Thoracic aorta (tissue), 2 donors: ENCODE measurements at places on chromosomes 1 and 21.
A peak's percentile ranks its signal among the peaks of the same experiment; 100 is the strongest.

DNA sequence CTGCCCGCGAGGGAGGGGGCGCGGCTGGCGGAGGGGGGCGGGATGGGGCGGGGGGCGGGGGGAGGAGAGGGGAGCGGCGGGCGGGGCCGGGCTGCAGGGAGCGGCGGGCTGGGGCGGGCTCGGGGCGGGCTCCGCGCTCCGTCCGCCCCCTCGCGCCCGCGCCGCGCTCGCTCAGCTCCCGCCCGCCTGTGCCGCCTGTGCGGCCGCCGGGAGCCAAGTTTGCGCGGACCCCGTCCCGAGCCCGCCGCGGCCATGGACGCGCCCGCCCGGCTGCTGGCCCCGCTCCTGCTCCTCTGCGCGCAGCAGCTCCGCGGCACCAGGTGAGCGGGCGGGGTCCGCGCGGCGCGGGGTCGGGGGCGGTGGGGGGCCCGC lies at the start of gene GABRD:
Gene GABRD, plus strand, starts transcription at position 174 of the 372 bp plus-strand sequence. Its CDS starts 79 bp downstream, at position 253.
- no peak for DNase-seq

DNA sequence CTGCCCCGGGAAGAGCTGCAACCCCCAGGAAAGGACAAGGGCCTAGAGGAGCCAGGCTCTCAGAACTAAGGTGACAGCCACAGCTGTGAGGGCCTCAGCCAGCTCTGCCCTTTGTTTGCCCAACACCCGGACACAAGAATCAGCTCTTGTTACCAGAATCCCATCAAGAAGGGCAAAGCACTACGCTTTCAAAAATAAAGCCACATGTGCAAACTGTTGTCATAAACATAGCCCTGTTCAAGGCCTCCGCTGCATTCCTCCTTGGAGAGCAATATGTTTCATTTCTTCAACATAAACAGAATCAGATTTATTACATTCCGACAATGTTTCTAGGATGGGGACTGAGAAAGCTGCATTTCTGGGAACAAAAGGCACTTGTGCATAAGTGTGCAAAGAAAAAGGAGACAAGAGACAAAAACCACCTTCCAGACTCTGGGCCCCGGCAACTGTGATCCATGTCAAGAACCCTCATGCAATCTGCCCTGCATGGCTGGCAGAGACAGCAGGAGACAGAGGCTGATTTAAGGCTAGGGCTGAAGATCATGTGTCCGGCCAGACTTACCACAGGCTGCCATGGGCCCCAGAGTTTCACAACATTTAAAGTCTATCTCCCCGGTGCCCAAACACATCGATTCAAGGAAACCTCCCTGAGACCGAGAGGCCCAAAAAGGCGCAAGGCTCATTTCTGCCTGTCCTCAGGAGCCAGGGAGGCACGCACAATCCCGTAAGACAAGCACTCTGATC lies 71.0 kb downstream of the SSBP3 start:
- DNase-seq: no peak

DNA sequence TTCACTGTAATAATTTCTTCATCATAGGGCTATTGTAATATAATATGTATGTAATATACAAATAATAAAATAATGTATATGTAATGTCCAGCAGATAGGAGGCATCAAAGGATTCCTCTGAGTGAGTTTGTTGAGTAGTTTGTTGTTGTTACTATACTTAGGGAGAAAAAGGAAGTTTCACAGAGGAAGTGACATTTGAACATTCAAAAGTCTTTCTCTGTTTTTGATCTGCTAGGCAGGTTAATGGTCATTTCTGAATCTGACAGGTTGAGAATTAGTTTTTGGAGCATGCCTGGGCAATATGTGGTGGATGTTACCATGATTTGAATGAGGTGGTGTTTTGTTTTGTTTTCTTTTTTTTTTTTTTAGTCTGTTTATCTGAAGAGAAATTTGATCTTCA lies 102.1 kb downstream of the NRDC start:
- DNase-seq: no peak

- DNase-seq: no peak
Measured at GRCh38 chr1:112030157-112030556, 40.7 kb upstream of the KCND3 start.

DNA sequence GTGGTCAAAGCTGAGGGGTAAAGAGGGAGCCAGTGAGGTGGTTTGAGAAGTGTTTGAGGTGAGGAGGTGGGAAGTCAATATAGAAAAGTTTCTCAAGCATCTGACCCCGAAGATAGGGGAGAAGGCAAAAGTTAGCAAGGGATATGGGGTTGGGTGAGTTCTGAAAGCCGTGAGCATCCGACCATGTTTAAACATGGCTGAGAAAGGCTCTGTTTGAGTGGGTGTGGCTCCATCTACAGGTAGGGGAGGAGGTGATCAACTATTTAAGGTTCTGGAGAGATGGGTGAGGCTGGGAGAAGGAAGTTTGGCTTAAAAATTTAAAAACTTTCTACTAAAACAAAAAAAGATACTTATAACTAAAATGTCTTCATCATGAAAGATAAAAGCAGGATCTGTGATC lies 273.8 kb downstream of the KCNJ6 start:
- no peak for DNase-seq

DNA sequence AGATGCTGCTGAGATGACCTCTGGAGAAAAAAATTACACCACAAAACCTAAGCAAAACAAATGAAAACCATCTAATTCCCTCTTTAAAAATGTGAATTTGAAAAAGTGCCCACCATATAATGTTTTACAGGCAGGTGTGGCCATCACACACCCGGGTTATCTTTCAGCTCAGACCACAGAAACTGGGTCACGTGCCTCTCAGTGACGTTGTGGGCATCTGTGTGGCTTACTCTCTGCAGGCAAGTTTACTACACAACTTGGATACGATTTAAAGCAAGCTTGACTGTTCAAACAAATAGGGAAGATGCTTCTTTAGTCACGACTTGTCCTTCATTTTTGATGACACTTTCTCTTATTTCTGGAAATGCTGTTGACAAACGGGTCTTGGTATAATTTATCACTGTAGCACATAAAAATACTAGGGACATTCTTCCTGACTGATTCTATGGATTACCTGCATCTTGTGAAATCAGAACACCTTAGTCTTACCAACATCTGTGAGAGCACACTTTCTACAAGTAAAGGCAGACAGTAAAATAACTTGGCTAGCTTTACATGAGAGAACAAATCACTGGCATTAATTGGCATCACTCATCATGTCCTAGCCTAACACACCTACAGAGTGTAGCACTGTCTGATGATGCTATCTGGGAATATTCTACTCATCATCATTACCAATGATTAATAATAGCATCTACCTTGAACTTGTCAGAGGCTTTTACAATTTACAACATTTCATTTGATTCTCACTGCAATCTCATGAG lies 89.3 kb upstream of the EDEM3 start:
- no peak for DNase-seq

GRCh38 chr1:226627050-226627755 lies 78.6 kb downstream of the STUM start:
- DNase-seq: no peak

GRCh38 chr21:35190201-35190701 lies 141.1 kb upstream of the RUNX1 start:
- DNase-seq: no peak

GRCh38 chr1:195761104-195761503 lies 847.1 kb downstream of the KCNT2 start:
- DNase-seq: no peak

- DNase-seq: no peak
Measured at GRCh38 chr1:74811436-74812179, 78.7 kb downstream of the TYW3 start.

DNA sequence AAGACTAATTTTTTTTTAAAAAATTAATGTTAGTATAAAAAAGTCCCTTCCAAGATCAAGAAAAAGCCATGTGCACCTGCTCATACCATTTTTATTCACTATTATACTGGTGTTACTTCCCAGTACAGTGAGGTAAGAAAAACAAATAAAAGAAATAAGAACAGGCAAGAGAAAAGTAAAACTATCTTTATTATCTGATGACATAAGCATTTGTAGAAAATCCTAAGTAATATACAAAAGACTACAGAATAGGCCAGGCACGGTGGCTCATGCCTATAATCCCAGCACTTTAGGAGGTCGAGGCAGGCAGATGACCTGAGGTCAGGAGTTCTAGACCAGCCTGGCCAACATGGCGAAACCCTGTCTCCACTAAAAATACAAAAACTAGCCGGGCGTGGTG lies 65.3 kb downstream of the SRSF11 start:
- no peak for DNase-seq

DNA sequence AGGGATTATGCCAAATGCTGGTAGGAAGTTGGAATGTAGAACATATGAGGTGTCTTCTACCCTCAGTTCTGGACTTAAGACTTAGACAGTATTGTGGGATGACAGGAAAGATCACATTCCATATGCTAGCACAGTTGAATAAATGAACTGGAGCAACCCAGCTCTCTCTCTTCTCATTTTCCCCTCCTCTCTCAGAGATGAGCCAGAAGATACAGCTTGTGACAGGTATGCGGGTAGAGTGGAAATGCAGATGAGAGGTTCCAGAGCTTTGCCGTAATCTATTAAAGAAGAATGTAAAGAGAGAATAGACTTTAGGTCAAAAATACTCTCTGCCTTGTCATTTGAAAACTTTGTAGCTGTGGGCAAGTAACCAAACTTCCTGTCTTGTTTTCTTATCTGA lies 32.5 kb upstream of the HMCN1 start:
- no peak for DNase-seq

DNA sequence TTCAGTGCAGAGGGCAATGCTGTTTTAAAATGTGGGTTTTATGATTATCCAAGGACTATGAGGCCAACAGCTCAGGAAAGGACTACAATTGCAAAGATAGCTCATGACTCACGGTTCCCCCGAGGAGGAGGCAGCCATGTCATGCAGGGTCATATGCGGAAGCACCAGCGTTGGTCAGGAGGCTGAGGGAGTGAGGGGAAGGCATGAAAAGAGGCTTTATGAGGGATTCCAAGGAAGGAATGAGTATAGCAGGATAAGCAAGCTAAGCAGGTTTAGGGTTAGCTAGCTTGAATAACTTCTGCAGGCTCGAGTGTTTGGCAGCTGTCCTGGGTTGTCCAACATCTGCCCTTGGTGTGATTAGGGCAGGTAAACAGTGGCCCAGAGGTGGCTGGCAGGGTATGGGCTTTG lies 495.1 kb downstream of the SETD4 start:
- DNase-seq: peak; percentile 22

GRCh38 chr1:60224523-60224922 lies 151.0 kb upstream of the C1orf87 start:
- DNase-seq: no peak

DNA sequence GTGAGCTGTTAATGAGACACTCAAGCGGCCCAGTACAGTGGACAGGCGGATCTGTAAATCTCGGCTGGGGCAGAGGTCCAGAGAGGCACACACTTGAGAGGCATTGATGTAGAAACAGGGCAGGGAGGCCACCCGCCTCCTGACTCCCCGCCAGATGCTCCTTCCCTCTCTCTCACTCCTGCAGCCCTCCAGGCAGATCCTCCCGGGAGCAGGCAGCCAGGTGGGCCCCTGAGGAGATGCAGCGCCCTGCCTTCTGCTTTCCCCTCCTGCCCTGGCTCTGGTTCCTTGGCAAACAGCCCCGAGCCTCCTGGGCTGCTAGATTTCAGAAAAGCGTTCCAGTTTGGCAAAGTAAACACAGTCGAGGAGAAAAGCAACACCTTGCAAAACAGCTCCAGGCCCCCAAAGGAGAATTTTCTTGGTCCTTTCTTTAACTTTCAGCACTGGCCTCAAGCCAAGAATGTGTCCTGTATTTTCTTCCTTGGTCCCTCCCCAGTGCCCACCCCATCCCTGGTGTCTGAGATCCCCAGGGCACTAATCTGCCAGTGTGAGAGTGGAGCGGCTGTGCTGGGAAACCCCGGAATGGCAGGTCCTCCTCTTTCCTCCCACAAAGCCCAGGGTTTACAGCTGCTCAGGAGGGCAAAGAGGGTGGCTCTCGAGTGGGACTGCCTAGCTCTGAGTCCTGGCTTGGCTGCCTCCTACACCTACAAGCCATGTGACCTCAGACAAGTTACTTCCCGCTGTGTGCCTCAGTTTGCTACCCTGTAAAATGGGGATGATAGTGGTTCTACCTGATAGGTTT lies 29.4 kb upstream of the IFNLR1 start:
- no peak for DNase-seq

DNA sequence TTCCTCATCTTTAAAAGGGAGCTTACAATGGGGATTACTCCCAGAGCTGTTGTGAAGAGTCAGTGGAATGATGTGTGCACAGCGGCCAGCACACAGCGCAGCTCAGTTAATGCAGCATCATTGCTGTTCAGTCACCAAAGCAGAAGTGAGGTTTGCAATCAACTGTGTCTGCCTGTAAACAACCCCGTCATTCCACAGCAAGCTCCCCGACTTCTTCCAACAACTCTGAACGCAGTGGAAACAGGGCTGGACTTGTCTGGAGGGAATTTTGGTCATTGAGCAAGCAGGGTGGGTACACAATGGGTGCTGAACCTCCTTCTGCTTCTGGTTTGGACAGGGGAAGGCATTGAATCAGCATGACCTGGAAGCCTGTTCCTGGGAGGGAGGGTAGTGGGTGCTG lies 347.4 kb downstream of the PTPRU start:
- no peak for DNase-seq

DNA sequence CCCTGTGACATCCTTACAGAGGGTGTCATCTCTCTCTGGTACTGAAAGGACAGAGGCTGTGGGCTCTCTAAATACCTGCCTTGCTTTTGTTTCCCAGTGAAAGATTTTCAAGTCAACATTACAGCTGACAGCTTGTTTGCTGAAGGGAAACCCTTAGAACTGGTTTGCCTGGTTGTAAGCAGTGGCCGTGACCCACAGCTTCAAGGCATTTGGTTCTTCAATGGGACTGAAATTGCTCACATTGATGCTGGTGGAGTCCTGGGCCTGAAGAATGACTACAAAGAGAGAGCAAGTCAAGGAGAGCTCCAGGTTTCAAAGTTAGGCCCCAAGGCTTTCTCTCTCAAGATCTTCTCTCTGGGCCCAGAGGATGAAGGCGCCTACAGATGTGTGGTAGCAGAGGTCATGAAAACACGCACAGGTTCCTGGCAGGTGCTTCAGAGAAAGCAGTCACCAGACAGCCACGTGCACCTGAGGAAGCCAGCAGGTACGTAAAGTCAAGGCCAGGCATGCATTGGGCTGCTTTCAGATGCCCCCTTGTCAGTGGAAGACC lies 11.8 kb downstream of the CD101 start:
- DNase-seq: no peak

DNA sequence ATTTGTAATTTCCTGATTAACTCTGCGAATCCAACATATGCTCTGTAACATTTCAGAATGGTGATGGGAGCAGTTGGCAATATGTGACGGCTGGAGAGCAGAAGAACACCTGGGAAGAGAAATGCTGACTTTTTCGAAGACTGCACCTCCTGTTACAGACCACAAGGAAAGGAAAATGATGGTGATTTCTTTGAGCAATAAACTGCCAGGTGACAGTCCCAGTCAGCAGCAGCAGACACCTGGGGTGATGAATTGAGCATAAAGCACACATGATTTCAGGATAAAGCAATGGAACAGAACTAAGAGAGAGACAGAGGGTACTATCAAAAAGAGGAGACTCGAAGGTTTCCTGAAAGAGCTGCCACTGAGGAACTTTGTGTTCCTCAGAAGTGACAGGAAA lies 528.6 kb downstream of the NEGR1 start:
- no peak for DNase-seq

DNA sequence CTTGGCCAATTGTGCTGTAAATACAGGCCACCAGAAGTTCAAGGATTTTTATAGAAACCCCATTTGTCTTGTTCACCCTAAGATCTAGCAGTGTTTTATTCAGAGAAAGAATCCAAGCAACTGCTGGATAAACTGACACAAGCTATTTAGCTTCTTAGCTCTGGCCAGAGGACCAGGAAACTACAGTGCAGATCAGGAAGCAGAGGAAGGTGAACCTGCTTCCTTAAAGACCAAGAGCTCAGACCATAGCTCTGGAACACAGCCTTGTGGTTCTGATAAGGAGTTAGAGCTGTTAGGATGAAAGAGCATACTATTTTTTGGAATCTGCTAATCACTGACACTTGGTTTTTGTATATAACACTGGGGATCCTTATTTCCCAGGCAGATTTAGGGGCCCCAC lies 5.2 kb upstream of the CCDC17 start:
- DNase-seq: no peak
